ENCODE measurements at places on chromosomes 4 and X. TPM values are rescaled to one million over a fixed set of nuclear protein-coding genes. Genes with fewer than 3 reads are reported as not detected.

- DNase-seq: no peak
These were observed 1.5 kb downstream of the TMEM271 start for GRCh38 chr4:574346-575161.

GRCh38 chr4:100508691-100509090 lies 9.1 kb downstream of the EMCN start:
- DNase-seq: no peak

- DNase-seq: no peak
These were observed 55.1 kb downstream of the RAB40A start for GRCh38 chrX:103464072-103464773.

GRCh38 chrX:22139822-22140221 lies 107.7 kb downstream of the PHEX start:
- no peak for DNase-seq

Gene HSFX2
- 0.18 TPM for polyA plus RNA-seq

DNA sequence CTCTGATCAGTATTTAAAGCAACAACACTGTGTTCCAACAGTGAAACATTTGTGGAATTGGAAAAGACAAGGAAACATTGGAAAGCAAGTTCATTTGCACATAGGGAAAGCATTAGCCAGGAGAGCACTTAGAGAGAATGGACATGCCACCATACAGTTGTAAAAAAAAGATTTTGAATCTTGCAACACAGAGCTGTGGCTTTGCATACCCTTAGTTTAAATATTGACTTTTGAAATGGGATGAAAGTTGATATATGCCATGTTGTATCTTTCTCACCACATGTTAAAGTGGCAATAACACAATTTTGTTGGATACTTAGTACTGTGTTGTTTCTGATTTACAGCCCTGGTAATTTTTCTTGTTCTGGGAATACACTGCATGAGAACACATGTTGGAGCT lies 208.1 kb downstream of the BMPR1B start:
- DNase-seq: no peak

- DNase-seq: no peak
These were observed 106.0 kb upstream of the GRXCR1 start for GRCh38 chr4:42786350-42787078.

DNA sequence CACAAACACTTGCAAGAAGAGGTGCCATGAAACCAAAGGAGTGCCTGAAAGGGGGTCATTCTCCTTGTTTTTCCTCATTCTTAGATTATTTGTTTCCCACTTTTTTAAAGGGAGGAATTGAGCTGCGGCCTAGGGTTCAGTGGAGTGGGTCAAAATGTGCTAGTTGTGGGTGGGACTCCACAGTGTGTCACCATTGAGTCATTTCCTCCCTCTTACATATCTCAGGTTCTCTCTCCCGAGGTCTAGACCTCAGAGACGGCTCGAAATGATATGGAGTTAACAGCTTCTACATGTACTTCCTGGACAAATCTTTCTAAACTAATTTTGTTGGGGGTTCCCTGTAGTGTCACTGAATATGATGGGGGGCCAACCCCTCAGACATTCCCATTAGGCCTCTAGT lies 328.4 kb upstream of the SPANXN1 start:
- no peak for DNase-seq

Gene TGIF2LX
- not detected for polyA plus RNA-seq

Gene POU4F2
- not detected for polyA plus RNA-seq

Gene AGTR2
- 35.6 TPM for polyA plus RNA-seq

Gene BRS3
- polyA plus RNA-seq: not detected

Gene F9
- polyA plus RNA-seq: not detected

GRCh38 chr4:129622566-129622965 lies 526.6 kb downstream of the C4orf33 start:
- no peak for DNase-seq

GRCh38 chrX:154019633-154020528 lies at the start of gene IRAK1:
IRAK1 (minus strand) TSS chrX:154019902; CDS start chrX:154019812, 90 bp downstream.
- no peak for DNase-seq

Gene HS6ST2
- polyA plus RNA-seq: 46.5 TPM

DNA sequence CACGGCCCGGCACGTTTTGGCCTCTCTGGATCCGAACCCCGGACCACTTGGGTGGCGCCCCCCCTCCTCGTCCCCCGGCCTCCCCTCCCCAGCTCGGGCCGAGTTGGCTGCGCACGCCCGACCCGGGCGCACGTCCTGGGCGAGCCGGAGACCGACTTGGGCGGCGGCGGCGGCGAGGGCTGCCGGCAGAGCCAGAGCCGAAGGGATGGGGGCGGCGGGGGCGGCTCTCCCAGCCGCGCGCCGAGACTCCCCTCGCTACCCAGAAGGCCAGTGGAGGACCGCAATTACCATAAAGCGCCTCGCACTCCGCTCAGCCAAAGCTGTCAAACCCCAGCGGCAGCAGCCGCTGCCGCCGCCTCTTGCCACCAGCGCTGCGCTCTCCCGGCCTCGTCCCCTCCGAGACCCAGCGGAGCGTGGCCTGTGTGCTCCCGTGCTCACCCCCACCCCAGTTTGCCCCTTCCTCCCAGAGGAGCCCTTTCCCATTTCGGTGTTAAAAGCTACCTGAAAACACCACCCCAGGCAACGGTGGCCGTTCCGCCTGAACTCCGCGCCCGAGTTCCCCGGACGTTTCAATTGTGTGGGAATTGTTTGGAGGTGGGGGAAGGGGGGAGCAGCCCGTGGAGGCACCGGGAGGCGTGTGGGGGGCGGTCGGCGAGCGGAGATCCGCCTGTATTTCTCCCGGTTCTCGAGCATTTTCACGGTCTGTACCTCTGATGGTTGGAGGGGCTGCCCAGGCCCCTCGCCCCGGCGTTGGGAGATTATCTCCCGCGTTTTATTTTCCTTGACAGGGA lies 701 bp upstream of the BCOR start:
- no peak for DNase-seq

- no peak for DNase-seq
These were observed 190.5 kb downstream of the CCNG2 start for GRCh38 chr4:77347351-77347966.

Gene SPANXN3
- not detected for polyA plus RNA-seq

DNA sequence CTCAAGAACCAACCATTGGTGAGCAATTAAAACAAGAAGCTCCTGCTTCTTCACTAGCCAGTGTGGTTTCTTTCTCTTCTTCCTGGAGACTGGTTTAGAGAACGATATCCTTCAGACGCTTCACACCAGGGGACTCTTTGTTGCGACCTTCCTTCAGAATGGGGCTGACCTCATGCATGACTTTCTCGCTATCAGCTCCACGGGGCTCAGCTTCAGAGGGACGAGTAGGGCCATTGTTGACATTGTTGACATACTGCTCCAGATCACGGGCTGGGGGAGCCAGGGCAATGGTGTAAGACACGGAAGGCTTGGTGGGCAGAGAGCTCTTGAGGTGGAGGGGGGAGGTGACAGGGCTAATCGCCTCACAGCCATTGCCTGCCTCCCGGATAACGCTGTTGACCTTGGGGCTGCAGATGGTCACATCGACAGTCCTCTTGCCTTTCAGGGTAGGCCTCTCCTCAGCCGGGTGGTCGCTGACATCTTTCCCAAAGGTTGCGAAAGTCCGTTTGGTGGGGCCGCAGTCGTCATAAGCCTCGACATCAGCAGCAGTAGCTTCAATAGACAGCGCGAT lies 113.8 kb downstream of the PCDH19 start:
- DNase-seq: no peak

GRCh38 chrX:23952984-23953907 lies 45.4 kb downstream of the CXorf58 start:
- no peak for DNase-seq

DNA sequence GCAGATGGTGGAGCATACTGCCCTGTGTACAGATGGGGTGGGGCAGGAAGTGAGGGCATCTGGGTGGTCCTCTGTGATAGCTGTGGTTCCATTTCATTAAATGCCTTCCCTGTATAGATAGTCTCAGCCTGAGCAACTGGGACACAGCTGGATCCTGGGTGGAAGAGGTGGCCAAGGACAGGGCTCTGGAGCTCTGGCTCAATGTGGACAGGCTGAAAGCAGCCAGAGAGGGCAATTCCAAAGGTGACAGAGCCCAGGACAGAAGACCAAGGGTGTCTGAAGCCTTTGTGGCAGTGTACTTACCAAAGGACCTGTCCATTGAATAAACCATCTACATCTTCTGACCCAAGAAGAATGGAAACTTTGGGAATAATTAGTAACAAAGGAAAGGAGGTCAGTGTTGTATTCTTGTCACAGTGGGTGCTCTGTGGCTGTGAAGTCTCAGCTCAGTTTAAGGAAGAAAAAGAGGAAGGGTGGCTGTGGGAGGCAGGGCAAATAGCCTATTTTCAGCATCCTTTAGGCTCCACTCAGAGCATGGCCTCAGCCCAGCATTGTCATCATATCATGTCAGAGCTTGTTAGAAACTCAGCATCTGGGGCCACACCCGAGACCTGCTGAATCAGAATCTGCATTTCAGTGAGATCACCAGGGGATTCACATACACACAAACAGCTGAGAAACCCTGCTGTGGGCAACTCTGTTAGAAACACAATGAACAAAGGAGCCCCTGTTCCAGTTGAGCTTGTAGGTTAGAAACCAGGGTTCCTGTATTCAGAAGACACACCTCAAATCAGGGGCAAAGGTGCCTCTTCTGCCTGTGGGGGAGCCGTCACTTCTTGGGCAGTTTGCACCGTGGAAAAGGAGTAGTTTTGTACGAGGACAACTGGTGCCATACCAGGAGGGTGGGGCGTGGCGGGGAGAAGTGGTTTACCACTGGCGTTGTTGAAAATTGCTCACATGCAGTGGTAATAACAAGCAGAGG lies 168.6 kb downstream of the PTTG2 start:
- DNase-seq: no peak

DNA sequence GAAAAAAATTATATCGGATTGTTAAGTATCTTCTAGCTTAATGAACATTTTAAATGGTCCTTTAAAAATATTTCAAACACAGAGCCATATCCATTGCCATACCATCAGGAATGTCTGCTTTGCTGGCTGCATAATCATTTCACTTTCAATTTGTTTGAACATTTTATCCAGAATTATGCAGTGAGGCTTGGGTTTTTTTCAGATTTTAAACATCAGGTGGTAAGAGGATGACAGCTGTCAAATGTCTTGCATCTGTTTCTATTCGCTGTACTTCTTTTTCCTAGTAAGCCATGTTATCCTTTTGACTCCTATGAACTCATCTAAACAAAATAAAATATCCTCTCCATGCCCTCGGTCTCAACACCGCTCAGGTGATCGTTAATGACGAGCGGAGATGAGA lies 802 bp downstream of the RFC1 start:
- DNase-seq: no peak

GRCh38 chrX:50942471-50942870 lies 31.9 kb downstream of the BMP15 start:
- no peak for DNase-seq

Gene NUDT10
- 0.87 TPM for polyA plus RNA-seq

Gene SPANXC
- polyA plus RNA-seq: not detected

GRCh38 chrX:9797384-9798360 lies 11.4 kb downstream of the SHROOM2 start:
- DNase-seq: no peak

Gene APBB2
- polyA plus RNA-seq: 33.9 TPM

- DNase-seq: no peak
These were observed 262.6 kb downstream of the C4orf33 start for GRCh38 chr4:129358571-129358970.

Gene SHISA3
- polyA plus RNA-seq: 3.7 TPM

DNA sequence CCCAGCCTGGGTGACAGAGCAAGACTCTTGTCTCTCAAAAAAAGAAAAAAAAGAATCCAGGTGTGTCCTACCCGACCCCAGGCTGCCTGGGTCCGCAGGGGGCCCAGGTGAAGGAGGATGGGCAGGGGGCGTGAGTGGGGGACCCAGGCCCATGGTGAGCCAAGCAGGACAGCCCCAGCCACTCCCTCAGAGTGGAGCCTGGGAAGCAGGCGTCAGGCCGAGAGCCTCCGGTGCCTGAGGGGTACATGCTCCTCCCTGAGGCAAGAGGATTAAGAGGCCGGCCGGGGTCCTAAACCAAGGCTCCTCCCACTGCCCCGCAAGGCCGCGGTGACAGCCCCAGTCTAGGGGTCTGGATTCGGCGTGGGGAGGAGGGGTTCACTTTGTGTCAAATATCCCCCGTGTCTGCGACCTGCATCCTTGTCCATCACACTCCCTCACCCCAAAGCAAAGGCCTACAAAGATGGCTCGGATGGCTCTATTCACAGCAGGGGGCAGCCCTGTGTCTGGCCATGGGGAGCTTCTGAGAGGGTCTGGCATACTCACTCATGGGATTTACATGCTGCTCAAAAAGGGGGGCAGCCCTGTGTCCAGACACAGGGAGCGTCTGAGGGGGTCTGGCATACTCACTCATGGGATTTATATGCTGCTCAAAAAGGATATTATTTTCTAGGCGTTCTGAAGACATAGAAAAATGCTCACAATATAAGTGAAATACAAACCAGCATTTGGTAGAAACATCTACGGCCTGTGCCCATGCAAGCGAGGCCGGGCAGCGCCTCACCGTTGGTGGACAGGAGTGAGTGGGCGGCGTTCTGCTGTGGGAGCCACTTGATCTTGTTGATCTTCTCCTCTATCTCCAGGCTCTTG lies 94.6 kb downstream of the PPP2R2C start:
- DNase-seq: no peak

Gene TMSB15A
- 9.8 TPM for polyA plus RNA-seq

Gene BTK
- 1.6 TPM for polyA plus RNA-seq

Gene KLKB1
- 0.15 TPM for polyA plus RNA-seq

Data from forelimb muscle (tissue), 1 donor.